ENCODE measurements at places on chromosomes 12 and 14.

DNA sequence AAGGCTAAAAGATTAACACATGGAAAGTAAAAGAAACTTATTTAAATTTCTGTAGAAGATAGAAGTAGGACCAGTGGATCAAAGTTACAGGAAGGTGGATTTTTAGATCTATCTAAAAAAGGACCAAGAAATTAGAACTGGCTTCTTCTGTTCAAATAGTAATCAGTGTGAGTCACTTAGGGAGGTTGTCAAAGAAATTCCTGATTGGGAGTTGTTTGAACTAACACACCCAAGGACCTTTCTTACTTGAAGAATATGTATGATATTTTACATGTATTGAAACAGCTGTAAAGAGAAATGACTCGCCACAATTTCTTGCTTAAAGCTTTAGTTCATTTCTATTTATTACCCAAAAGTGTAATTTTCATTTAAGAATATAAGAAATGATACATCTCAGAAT, 256.9 kb downstream of the RAD51B start:
- no peak for DNase-seq

DNA sequence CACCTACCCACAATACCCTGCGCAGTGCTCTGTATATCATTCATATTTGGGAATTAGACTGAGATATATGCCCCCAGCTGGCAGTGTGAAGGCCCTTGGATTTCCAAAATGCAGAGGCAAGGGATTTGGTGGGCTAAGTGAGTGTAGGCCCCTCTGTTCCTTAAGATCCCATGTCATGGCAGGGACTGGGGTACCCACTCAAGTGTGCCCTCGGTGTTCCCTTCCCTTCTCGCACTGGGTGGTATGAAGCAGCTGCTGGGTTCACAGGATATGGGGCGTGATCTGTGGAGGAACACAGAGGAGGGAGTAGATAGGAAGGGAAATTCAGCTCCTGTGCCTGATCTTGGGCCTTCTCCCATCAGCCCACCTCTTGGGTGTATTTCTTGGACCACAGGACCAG, 63.1 kb upstream of the VASH1 start:
- DNase-seq = no peak

GRCh38 chr14:99234961-99235571, 36.9 kb downstream of the BCL11B start:
- DNase-seq = no peak

DNA sequence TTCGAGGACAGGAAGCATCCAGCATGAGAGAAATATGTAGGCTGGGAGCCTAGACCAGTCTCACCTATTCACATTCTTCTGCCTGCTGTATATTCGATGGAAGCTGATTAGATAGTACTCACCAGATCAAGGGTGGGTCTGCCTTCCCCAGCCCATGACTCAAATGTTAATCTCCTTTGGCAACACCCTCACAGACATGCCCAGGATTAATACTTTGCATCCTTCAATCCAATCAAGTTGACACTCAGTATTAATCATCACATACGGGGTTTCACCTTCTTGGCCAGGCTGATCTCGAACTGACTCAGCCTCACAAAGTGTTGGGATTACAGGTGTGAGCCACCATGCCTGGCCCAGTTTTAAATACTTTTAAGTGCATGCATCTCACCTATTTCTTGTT, 30.5 kb upstream of the SLC10A1 start:
- DNase-seq = no peak

GRCh38 chr14:41230683-41231082, 376.0 kb upstream of the LRFN5 start:
- DNase-seq = no peak

DNA sequence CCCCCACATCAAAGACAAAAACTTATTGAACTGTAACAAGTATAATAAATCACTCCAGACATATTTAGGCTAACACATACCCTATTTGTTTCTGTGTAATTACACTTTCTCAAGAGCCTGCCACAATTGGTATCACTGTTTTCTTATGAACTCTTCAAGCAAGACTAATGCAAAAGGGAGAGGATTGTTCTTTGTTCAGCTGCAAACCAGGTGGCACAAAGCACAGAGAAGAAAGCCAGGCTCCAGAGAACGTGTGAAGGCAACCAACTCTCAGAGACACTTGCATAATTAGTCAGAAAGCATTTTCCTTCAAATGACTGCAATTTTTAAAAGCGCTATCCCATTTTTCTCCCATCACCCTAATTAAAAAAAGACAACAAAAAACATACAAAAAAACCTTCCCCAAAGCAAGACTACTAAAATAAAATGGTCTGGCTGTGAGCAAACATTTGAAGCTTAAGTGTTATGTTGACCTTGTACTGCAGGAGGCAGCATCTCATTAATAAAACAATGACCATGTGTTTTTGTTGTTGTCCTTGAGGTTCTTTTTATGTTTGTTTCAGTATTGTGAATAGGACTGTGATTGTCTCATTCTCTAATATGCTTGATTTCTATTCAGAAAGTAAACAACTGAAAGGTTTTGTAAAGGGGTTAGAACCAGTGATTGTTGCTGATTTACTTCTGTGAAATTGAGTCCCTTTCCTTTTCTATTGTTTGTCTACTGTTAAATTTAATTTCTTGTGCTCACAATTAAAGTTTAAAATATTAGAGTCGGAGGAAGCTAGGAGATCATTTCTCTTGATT, 452.7 kb upstream of the PDE3A start:
- peak; percentile 95 for DNase-seq
